Activated gamma-delta T cell treated with anti-CD3 and anti-CD28 coated beads, Interleukin-2, amount 50 U/mL, for 16 hours (primary cell): ENCODE measurements at places on chromosomes 1 and 21.

GRCh38 chr1:229383188-229383587 is 40.3 kb upstream of the CCSAP start:
- no peak for DNase-seq

DNA sequence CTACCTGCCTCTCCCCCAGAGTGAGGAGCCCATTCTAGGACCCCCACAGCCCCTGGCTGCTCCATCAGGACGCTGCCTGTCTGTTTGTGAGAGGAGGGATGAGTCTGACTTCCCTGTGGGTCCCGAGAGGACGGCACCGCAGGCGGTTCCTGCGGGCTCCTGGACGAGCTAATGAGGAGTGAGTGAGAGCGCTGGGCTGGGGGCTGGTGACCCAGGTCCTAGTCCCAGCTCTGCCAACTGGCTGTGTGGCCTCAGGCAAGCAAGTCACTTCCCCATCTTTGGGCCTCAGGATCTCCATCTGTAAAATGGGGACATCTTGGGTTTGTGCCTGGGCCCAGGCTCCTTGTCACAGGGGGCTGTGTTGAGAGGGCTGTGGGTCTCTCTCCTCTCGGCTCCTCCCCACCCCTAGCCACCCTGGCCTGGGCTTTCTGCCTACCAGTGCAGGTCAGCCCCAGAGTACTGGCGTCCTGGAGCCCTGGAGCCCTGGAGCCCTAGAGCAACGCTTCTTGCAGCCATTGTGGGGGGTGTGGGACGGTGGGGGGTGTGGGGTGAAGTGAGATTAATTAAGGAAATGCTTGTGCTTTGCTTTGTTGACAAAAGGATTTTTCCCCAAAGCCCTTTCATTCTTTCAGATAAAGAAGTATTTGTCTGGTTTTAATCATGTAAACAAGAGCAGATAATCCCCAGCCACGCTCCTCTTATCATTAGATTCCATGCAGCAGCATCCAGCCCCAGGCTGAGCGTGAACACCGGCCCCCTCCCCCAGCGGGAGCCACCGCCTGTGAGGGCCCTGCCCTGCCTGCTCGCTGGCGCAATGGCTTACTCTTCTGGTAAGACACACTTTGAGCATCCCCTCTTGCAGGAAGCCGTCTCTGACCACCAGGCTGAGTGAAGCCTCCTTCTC is 26.8 kb downstream of the SLC1A7 start:
- DNase-seq = no peak

- no peak for DNase-seq
These were observed 512.3 kb upstream of the PLXNA2 start for GRCh38 chr1:208756339-208756981.

DNA sequence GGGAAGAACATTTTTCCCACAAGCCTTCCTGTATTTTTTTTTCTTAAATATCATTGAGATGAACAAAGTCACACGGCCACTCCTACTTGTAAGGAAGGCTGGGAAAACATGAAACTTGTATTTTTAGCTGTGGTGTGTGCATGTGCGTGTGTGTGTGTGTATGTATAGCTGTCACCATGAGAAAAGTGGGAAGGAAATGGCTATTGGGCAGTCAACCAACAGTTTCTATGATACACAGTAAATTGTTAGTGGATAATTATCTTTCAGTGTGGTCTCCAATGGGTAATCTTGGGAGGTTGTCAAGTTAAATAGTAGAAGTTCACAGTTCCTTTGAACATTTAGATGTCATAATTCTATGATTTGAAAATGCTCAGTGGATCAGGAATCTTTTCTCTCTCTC is 132.7 kb upstream of the USP24 start:
- DNase-seq = no peak

DNA sequence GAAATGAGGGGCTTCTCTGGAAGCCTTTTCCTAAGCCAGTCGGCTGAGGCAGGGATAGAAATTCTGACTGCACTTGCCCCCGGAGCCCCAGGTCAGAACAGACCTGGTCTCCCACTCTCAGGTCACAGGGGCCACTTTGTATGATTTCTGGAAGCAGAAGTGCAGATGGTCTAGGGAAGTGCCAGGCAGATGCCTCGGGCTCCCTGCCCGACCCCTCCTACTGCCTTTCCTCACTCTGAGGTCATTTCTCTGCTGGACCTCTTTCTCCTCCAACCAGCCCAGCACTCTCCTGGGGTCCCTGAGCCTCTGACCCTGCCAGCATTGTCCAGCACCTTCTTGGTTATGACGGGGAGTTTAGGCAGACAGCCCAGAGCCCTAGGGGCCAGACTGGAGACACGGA is 8.7 kb downstream of the RUNX3 start:
- DNase-seq = no peak
